T-helper 1 cell (primary cell): ENCODE measurements at places on chromosomes 1 and 21.

GRCh38 chr1:231016234-231016633 is 23.8 kb downstream of the FAM89A start:
- DNase-seq = no peak

DNA sequence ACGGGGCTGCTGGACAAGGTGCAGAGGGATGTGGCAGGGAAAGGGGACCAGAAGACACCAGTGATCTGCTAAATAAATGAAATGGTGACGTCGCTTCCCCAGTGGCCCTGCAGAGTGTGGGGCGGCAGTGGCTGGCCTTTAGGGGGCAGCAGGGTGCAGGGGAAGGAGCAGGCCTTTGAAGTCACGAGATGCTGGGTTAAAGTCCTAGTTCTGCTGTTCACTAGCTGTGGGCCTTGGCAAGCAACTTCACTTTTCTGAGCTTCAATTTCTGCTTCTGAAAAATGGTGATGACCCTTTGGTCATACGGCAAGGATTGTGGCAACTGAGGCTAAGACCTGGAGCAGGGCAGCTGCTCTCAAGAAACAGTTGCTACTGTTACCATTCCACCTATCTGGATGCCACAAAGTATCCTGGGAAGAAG is 9.2 kb upstream of the GALE start:
- peak; percentile 72 for DNase-seq

GRCh38 chr1:2236695-2237677 is 8.9 kb downstream of the SKI start:
- DNase-seq = peak; percentile 41

DNA sequence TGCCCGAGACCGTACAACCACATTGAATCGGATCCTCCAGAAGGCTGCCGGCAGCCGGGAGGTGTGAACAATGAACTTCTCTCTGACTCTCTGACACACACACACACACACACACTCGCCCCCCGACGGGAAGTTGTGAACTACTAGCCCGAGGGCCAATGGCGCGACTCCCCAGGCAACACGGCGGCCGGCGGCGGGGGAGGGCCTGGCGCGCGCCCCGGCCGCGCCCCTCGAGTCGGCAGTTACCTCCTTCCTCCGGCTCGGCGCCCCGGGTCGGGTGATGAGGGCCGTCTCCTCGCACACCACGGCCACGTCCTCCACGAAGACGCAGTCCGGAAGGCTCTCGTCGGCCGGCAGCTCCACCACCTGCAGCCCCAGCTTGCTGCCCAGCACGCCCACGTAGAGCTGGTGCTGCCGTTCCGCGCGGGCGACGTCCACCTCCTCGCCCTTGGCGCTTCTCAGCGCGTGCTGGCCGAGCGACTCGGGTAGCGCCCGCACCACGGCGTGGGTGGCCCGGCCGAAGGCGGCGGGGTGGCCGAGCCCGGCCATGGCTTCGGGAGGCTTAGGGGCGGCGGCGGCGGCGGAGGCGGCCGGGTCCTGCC is 361 bp downstream of the DDAH1 start:
- DNase-seq = no peak

GRCh38 chr21:14535702-14536101 is 10.4 kb downstream of the SAMSN1 start:
- DNase-seq = no peak
